Stimulated activated CD4-positive, alpha-beta T cell treated with anti-CD3 and anti-CD28 coated beads, Interleukin-4, amount 100 ng/mL, for 4 hours (primary cell): ENCODE measurements at places on chromosomes 2 and 18.

GRCh38 chr2:23028106-23028505 lies 356.9 kb upstream of the KLHL29 start:
- DNase-seq, result no peak

GRCh38 chr2:12617853-12618252 lies 98.9 kb upstream of the TRIB2 start:
- no peak for DNase-seq

GRCh38 chr2:128292599-128293425 lies 25.9 kb downstream of the HS6ST1 start:
- DNase-seq, result no peak

GRCh38 chr18:23825978-23826405 lies 136.7 kb downstream of the LAMA3 start:
- DNase-seq, result peak; percentile 6

- DNase-seq, result no peak
These were observed 40.2 kb downstream of the LPIN1 start for GRCh38 chr2:11786592-11786991.

DNA sequence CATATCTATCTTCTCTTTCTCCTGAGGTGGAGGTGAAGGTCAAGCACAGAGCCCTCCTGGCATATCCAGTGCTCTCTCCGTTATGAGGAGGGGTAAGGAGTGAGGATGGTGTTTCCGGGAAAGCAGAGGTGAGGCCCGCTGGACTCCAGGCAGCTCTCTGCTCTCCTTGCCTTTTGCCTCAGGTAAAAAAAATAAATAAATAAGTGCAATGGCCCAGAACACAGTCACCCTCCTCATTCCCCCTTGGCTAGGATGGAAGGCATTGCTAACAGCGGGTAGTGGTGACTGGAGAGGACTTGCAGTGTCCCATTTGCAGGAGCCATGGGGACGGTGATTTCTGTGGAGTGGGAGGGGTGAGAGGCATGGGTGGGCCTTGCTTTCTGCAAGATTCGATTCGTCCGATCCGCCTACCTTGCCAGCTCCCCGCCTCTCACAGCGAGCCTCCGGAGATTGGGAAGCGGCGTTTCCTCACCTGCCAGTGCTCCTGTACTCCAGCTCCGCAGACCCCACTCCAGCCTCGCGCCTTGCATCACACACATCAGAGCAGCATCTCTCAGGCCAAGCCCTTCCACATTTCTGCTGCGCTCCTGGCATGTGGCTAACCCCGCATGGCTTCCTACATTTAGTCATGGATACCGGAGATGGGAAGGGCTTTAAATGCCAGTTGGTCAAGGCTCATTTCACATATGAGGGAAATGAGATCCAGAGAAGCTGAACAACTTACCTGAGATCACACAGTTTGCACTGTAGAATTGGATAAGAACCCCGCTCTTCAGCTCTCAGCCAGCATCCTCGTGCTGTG lies 155.2 kb downstream of the VAPA start:
- DNase-seq, result no peak

DNA sequence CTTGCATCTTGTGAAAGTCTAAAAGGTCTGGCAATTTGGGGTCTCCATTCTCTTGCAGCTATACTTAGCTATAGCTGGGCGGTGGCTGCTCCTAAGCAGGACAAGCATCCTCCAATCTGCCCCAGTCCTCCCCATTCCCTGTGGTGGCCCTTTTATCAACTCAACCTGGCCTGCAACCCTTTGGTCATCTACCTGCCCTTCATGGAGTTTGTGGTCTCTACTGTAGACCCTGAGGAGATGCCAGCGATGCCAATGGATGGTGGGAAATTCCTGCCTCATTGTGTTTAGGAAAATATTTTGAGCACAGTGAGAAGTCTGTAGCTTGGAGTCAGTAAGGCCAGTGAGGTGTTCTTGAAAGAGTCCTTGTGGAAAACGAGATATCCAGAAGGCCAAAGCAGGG lies 143.4 kb downstream of the CAPN13 start:
- DNase-seq, result no peak

DNA sequence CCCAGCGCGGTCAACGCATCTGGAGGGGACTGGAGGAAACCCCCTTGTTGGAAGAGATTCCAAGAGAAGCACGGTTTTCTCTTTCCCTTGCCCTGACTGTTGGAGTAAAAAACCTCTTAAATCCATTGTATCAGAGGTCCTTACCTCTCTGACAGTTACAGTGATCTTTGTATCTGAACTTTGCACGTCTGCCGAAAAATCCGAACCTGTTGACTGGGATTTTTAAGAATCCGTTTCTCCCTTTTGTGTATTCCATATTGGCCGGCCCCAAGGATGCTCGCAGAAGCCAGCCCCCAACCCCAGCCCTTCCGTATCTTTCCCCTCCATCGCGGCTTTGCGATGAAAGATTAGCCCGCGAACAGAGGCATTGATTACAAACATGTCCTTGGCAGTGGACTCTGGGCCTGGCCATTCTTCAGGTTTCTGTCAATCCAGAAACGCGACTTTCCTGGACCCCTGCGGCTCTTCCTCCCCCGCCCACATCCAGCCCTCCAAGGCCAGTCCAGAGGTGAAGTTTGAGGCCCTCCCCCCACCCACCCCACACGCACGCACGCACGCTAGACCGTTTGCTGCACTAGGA lies 4.6 kb upstream of the DLX1 start:
- no peak for DNase-seq

DNA sequence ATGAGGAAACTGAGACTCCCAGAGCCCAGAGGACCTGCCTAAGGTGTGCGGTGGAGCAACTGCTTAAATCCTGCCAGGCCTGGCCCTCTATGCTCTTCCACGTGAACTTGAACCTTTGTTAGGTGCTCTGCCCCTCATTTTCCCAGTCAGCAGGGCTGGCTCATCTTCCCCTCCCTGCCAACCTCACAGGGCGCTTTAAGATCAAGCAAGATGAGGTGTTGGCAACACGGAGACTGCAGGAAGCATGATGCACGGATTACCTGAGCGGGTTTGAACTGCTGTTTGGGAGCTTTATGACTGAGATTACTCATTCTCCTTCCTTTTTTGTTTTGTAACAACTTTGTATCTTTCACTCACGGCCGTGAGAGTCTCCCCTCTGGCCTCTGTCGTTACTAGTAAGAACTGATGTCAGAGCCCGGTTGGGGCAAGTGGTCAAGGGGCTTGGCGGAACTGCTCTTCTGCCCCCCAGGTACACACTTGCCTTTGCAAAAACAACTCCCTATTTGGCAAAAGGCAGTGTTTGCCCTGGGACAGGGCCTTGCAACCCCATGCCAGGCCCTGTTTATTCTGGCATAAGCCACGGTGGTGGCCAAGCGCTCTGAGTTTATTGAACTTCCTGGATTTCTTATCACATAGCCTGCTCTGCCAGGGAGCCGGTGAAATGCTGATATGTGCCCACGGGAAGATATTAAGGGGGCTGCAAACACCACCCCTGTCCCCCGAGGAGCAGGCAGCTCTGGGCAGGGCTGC lies 127.8 kb downstream of the INHBB start:
- DNase-seq, result no peak

- no peak for DNase-seq
These were observed 305.8 kb upstream of the GULP1 start for GRCh38 chr2:187985923-187986322.

GRCh38 chr18:23458830-23459529 lies 5.9 kb downstream of the RIOK3 start:
- DNase-seq, result no peak

- no peak for DNase-seq
These were observed 127.1 kb upstream of the CDH7 start for GRCh38 chr18:65623676-65624075.

- DNase-seq, result no peak
These were observed 118.8 kb downstream of the CTIF start for GRCh38 chr18:48657447-48658120.

DNA sequence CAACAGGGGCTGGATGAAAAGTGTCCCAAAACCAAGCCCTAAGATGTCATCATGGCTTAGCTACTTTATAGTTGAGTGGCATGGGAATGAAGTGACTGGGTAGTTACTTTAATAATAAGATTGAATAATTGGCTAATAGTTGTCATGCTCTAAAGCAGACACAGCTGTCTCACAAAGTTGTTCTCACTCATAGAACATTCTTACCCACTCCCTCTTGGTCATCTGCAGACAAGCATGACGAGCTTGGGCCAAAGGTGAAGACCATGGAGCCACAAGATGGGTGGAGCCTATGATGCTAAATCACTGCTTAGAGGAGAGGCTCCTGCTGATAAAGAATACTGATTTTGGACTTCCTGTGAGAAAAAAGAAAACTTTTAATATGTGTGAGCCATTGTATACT lies 62.4 kb upstream of the MMADHC start:
- DNase-seq, result no peak

DNA sequence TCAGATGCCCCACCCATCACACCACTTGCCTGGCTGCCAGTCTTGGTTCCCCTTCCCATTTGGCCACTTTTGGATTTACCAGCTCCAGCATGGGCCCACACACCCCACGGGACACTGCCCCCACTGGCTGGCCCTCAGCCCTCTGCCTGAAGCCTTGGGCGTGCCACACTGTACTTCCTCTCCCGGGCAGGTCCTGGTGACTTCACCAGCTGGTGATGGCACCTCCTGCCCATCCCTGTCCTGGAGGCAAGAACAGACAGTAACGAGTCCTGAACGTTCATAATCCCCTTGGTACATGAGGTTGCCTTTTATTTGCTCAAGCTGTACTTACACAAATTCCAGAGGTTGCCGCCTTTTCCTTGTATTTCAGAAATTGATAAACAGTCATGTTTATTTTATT lies 81.1 kb downstream of the TMEM17 start:
- DNase-seq, result no peak

DNA sequence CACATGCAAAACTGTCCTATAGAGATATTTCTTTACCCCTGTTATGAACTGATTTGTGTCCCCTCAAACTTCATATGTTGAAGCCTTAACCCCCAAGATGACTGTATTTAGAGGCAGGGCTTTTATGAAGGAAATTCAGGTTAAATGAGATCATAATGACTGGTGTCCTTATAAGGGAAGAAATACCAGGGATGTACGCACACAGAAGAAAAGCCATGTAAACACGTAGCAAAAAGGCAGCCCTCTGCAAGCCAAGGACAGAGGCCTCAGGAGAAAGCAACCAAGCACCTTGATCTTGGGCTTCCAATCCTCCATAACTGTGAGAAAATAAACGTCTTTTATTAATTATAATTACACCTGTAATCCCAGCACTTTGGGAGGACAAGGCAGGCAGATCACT lies 101.3 kb upstream of the NDUFV2 start:
- no peak for DNase-seq

- no peak for DNase-seq
These were observed 428.3 kb downstream of the MBD2 start for GRCh38 chr18:53796040-53796729.

DNA sequence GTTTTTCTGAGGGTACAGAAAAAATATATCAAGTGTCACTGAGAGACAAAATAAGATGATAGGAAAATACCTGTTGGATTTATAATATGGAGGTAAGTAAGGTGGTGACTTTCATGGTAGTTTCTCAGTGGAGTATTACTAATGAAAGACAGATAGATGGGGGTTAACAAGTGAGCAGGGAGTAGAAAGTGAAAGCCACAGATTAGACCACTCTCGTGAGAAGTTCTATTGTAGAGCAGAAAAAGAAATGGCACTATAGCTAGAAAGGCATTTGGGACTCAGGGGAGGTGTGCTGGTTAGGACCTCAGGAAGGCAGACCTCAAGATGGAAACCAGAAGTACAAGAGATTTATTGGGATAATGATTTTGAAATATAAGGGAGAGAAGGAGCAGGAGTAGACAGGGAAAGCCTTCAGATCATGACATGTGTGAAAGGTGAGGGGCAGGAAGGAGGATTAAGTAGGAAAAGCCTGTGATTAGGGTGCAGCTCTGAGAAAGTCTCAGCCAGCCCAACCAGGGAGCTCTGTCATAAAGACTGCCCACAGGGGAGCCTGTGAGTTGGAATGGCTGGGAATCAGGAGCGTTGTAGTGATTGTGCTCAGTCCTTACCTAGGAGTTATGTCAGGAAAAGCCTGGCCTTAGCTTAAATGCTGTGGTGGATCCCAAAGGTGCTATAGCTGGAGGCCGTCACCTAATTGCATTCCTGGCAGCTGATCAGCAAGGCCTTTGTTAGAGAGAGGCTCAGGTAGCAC lies 198.1 kb downstream of the IKZF2 start:
- DNase-seq, result no peak

DNA sequence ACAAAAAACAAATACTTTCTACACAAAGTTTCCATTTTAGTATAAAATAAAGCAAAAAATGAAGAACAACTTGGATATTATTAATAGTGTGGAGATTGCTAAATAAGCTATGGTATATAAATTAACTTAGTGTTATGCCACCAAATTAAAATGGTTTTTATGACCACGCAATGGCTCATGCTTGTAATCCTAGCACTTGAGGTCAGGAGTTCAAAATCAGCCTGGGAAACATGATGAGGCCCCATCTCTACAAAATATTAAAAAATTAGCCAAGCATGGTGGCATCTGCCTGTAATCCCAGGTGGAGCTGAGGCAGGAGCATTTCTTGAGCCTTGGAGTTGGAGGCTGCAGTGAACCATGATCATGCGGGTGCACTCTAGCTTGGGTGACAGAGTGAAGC lies 108.8 kb downstream of the SH3RF3 start:
- DNase-seq, result no peak

- DNase-seq, result no peak
These were observed 24.7 kb upstream of the NRP2 start for GRCh38 chr2:205657579-205657978.

DNA sequence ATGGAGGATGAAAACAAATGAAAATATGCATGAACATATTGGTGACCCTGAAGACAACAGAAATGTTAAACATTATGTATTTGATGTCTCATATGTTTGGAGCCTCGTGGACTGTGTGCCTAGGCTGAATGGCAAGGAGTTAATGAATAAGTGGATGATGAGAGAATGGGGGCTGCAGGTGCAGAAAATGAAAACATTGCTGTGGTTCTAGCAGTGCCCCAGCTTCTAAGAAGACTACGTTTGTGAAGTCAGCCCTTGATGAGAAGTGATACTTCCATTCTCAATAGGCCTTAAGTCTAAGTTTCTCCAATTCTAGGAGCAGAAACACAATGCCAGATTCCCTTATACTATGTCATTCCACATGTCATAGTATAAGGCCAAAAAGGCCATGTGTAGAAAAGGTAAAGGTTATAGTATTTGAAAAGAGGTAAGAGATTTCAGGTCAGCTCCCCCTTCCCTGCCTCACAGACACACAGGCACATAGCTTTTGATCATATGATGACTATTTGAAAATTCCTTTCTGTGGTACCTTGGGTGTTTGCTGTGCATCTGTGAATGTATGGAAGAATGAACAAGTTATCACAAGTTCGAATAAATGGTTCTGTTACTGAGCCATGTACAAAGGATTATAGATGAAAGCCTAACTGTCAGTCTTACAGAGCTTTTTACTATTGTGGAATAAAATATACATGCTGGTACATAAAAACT lies 280.8 kb downstream of the SETBP1 start:
- DNase-seq, result no peak
